ENCODE measurements at places on chromosomes 5 and 9.

DNA sequence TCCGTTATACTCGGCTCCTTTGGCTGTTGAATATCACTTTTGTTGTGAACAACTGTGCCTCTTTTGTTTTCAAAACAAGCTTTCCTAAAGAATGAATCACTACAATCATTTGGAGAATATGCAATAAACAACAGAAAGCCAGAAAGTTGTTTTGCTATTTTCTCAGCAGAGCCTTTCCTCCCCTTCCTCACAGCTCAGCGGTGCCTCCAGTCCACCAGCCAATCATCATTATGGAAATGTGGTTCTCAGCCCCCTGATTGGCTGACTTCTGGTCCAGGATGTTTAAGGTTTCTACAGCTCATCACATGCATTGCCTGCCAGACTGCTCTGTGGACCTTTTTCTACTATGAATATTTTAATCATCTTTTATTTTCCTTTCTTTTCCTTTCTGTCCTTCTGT lies 9.1 kb upstream of the ZNF608 start:
- no peak for DNase-seq

GRCh38 chr5:57211039-57211438 lies 37.2 kb downstream of the GPBP1 start:
- no peak for DNase-seq

GRCh38 chr9:109627042-109627441 lies 128.9 kb upstream of the PTPN3 start:
- no peak for DNase-seq

GRCh38 chr5:58382131-58382534 lies 77.8 kb downstream of the PLK2 start:
- no peak for DNase-seq

- DNase-seq, result peak; percentile 65
Measured at GRCh38 chr5:1161833-1162229, 39.6 kb upstream of the SLC6A19 start.

- DNase-seq, result no peak
Measured at GRCh38 chr5:67941614-67942401, 273.7 kb upstream of the PIK3R1 start.

GRCh38 chr9:8616414-8616813 lies 816.8 kb upstream of the DMAC1 start:
- no peak for DNase-seq

GRCh38 chr5:68114378-68115040 lies 101.0 kb upstream of the PIK3R1 start:
- no peak for DNase-seq

- DNase-seq, result no peak
Measured at GRCh38 chr9:114513055-114513958, 8.0 kb upstream of the WHRN start.

DNA sequence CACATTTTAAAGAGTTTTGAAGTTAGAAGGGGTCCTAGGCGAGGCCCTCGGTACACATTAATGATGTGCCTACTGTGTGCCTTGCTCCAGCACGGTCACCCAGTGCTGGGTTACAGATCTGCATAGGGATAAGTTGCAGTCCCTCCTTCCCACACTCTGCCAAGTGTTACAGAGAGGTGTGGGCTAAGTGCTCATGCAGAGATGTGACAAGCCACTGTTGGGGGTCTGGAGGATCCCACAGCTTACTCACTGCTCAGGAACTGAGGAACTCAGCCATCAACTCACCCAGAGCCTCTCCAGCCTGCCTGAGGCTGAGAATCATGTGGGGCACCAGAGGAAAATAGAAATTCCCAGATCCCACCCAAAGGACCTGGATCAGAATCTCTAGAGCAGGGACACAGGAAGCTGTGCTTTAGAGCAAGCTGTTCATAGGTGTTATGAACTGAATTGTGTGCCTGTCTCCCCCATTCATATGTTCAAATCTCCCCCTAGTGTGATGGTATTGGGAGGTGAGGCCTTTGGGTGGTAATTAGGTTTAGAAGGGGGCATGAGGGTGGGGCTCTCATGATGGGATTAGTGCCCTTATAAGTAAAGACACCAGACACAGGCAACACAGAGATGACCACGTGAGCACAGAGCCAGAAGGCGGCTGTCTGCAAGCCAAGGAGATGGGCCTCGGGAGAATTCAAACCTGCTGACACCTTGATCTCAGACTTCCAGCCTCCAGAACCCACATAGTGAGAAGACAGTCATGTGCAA lies 164.1 kb downstream of the HSD17B3 start:
- DNase-seq, result no peak

DNA sequence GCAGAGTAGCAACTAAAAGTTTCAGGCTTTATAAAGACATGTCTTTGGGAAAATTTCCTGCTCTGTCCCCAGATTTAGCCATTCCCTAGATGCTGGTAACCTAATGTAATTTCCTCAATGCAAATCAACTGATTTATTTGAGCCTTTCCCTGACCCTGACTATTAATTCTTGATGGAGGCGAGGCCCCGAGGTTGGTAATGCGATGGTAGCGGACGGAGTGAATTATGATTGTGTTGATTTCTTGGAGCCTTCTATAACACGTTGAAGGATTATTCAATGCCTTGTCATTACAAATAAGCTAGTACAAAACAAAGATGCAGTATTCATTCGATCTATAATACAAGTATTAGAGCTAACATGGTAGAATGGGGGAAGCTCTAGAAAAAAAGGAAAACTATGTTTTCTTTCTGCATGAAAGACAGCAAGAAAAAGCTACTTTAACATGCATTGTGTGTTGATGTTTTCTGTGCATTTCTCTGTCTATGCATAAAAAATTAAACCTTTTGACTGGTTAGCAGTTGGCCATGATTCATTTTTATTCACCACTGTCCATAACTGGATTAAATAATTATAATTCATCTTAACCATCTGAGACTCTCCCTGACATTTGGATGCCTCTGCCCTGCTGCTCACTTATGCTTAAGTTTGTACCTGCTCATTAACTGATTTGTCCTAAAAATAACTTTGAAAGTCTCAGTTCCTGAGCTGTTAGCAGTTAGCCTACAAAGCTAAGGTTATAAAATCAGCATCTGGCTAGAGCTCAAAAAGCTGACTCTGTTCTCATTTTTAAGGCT lies 490.2 kb upstream of the NUDT12 start:
- no peak for DNase-seq

DNA sequence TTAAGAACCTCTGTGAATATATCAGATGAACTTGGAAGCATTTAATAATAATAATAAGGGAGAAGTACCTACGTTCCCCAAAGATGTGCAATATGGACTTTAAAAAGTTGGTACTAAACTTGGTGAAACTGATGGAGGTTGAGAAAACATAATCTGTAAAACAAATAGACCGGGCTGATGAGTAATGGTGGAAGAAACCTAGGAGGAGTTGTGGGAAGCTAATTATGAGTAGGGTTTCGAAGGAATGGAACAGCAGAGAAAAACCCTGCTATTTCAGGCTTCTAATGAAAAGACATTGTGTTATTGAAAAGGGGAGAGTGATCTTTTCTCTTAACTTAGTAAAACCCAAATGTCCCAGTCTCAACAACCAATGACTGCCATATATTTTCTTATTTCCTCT lies 229.3 kb downstream of the PCSK1 start:
- DNase-seq, result no peak

DNA sequence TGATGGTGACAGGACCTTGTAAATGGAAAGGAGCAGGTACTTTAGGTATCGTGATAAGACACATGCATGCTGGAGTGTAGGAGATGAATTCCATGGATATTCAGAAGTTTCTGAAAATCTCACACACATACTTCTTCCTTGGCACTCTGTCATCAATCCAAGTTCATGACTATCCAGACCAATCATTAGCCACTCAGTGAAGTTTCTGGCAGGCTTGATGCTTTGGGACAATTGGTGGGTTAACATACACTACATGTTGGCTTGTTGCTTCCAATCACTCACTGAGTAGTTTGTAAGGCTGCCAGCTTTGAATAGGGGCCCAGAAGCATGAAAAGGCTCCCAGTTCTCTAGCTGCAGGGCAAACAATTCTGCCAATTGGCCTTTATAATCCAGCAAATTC lies 147.6 kb downstream of the CEMIP2 start:
- DNase-seq, result no peak

DNA sequence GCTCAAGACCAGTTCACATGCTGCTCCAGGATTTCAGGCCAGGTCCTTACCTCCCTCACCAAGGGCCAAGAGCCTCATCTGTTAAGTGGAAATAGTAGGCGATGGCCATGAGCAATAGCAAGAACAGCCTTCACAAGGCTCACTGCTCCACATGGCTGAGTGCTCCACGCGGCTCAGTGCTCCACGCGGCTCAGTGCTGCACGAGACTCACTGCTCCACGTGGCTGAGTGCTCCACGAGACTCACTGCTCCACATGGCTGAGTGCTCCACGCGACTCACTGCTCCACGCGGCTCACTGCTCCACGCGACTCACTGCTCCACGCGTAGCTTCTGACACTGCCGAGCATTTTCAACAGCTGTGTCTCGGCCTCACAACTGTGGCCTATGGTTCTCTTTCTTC lies 36.4 kb upstream of the ADAMTS2 start:
- no peak for DNase-seq

DNA sequence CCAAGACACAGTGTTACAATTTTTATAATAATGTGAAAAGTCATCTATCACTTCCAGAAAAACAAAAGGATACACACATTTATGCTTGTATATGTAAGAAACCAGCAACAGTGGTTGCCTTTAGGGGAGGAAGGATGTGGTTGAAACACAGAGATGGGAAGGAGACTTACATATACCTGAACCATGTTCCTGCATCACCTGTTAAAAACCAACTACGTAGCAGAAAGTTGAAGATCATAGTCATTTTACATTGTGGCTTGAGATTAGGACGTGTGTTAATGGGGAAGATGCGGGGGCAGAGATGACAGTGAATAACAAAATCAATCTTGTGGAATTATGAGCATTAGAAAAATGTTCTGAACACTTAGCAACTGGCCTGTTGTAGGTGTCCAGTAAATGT lies 307.3 kb downstream of the MLLT3 start:
- DNase-seq, result no peak

- no peak for DNase-seq
Measured at GRCh38 chr9:33297432-33297831, 7.1 kb downstream of the NFX1 start.

- no peak for DNase-seq
Measured at GRCh38 chr9:87749335-87750035, 23.6 kb downstream of the CTSL start.

GRCh38 chr5:100842080-100842479 lies 61.0 kb downstream of the ST8SIA4 start:
- no peak for DNase-seq

DNA sequence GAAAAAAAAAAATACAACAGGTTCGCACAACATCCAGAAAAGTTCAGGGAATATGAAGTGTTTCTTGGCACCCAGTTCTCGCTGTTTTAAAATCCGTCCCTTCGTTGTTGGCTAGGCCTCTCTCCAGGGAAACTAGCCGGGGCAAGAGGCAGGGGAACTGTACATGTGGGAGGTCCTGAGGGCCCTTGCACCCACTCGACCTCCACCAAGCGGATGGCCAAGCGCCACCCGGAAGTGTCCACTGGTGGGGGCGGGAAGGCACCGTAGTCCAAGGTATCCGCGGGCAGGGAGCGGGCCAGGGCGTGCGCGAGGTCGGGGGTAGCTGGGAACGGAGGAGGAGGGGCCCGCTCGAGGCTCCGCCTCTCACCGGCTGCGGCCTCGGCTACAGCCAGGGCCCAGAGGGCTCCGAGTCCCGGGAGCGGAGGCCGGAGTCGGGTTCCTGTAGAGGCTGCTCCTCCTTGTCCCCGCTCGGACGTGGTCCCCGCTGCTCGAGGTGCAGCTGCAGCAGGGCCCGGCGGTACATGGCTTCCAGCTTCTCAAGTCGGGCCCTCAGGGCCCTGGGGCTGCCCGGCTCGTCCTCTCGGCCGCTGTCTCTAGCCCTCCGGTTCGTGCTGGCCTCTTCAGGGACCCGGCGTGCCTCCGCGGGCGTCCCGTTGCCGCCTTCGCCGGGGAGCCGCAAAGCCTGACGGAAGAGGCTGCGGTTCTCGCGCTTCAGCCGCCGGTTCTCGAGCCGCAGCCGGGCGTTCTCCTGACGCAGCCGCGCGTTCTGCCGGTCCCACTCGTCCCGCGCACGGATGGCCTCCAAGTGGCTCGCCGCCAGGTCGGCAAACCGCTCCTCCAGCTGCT lies 720 bp downstream of the TUSC1 start:
- DNase-seq, result peak; percentile 73

DNA sequence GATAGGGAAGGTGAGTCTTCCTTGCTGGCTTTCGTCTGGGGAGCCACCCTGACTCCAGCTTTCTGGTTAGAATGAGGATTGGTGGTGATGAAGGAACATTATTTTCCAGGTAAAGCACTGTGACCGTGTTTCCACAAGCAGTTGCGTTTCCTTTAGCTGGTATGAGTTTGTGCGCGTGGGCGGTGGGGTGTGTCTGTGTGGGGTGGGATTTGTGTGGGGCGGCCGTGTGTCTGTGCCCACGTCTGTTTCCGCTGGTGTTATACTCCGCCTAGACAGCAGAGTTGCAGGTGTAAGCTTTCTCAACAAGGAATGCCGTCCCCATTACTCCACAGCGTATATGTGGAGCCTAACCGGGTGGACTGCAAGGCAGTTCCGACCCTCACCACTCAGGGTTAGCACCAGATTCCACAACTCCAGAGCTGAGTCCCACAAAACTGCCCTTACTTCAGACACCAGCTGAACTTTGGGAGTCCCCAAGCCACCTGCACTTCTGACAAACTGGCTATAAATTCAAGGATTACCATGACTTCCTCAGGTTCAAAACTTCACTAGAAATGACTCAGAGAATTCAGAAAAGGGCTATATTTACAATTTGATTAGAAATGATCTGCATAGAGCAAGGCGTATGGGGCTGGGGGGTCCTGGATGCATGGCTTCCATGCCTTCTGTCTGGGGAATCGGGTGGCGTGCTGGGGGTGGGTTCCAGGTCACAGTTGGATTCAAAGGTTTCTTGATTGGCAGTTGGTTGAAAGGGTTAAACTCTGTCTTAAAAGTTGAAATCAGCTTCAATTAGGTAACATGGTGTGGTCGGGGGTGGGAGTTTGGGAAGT lies 29.8 kb downstream of the PROP1 start:
- DNase-seq, result no peak

Data from anterior cingulate cortex (tissue), 58 donors.